Iris pigment epithelial cell (primary cell): ENCODE measurements at places on chromosomes 13 and 19.

DNA sequence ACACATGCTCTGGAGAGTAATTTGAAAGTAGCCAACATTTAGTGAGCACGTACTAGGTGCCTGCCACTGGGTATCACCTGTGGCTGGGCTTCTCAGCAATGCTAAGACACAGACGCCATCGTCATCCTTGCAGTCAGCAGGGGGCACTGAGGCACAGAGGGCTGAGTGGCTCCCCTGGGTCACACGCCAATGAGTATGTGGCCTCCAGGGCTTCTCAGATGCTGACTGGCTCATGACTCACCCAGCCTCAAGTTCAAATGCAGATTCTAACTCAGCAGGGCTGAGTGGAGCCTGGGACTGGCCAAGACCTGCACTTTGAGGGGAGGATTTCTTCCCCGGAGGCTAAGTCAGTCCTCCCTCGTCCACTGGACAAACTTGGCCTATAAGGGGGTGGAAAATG is 115.1 kb upstream of the CACNA1A start:
- peak; percentile 76 for DNase-seq

- peak; percentile 10 for DNase-seq
Observed at GRCh38 chr19:408902-409515, at the start of gene C2CD4C. TSS of gene C2CD4C (minus strand) at chr19:409147. CDS start at chr19:408361, 786 bp downstream.

DNA sequence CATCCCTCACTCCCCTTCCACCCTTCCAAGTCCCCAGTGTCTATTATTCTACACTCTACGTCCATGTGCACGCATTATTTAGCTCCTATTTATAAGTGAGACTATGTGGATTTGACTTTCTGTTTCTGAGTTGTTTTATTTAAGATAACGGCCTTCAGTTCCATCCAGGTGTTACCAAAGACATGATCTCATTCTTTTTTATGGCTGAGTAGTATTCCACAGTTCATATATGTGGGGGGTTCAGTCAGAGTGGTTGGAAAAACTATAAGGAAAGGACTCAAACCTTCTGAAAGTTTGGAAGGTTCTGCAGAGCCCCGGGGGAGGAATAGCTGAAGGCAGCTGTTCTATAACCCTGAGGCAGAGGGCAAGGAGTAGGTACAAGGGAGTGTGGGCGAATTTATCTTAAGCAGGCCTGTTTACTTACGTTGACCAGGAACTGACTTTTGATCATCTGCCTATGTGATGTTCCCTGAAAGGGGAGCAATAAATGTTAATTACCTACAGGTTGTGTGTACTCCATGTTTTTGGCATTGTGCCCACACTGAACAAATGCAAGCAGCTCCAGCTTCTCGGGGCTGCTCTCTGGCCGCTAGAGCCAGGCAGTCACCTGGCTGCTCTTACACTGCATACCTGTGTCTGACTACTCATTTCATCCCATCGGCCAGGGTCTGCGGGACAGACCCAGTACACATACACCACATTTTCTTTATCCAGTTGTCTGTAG is 13.5 kb upstream of the ADGRE1 start:
- no peak for DNase-seq

GRCh38 chr13:28539625-28540286 is 44.8 kb upstream of the FLT1 start:
- DNase-seq, result no peak

GRCh38 chr13:30808600-30808999 is 73.3 kb downstream of the ALOX5AP start:
- DNase-seq, result no peak

DNA sequence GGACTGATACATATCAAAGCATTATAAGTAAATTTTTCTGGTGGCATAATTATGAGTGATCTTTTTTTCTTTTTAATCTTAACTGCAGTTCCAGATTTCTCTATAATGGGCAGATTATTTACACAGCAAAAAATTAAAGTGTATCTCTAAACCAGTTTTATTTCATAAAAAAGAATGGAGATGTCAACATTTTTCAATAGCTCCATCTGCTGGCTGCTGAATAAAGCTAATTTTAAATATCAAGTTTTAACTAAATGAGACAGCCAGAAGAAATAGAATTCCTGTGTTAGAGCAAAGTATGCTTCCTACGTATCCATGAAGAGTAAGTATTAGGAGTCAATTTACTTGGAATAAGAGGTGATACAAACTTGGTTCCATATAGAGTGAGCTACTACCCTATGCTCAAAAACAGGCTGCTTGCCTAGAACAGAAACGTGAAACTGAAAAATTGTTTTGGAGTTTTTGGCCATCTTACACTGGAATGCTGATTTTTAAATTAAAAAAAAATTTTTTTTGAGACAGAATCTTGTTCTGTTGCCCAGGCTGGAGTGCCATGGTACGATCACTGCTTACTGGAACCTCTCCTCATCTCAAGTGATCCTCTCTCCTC is 5.0 kb upstream of the PDS5B start:
- peak; percentile 39 for DNase-seq

DNA sequence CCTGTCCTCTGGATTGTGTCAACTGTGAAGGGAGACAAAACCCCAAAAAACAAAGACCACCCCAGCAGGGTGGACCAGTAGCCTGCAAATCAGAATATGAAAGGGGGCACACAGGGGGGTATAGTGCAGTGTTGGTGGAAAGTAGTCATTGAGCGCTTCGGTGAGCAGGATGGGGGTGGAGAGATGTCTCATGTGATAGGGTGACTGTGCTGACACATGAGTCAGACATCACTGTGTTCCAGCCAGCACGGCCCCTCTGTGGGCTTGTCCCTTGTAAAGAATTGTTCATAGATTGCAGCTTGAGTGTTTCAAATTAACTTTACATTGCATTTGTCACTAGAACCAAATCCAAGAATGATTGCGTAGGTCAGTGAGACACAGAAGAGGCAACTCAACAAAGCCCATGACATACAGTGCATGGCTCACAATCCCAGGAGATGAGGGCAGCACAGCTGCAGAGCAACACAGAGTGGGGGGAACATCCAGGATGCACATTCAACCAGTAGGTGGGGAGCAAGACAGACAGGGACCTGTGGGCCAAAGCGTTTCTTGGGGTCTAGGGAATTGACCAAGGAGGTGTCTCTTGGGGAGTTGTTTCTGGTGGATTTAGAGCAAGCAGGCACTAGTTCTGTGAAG is 7.5 kb downstream of the ZNF440 start:
- peak; percentile 29 for DNase-seq
